ENCODE measurements at places on chromosomes 6 and 20.

DNA sequence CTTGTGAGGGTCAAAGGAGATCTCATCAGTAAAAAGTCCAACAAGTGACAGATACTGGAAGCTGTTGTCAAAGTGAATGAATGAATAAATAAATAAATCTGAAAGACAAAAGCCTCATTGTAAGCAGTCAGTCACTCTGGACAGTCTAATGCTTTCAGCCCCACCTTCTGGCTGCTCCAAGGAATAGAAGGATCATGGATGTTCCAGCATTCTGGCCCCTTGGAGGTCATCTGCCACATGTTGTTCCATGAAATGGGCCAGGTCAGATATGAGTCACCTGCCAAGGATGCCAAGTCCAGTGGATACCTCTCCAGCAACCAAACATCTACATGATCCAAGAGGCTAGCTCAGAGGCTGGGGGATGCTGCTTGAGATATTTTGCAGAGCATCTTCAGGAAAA, 185.6 kb downstream of the BMP7 start:
- no peak for DNase-seq

- DNase-seq = no peak
These were observed at the start of gene WFDC2 for GRCh38 chr20:45469336-45470261. TSS of gene WFDC2 (plus strand) at chr20:45469753. CDS start at chr20:45469782, 29 bp downstream.

DNA sequence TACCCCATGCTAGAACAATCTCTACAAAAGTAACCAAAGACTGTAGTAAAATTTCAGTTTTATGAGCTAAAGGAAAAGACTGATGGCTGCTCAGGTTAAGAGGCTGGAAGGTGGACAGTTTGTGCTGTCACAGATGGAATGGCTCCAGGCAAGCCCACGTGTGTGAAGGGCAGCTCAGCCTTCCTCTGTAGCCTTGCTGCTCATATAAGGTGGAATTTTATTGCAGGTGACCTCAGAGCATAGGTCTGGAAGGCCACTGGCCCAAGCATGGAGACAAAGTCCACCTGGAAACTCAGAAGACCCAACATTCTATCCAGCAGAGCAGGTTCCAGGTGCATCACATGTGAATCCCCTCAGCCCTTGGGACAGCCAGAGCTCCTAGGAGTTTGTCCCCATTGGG, 53.6 kb downstream of the KAT14 start:
- no peak for DNase-seq

DNA sequence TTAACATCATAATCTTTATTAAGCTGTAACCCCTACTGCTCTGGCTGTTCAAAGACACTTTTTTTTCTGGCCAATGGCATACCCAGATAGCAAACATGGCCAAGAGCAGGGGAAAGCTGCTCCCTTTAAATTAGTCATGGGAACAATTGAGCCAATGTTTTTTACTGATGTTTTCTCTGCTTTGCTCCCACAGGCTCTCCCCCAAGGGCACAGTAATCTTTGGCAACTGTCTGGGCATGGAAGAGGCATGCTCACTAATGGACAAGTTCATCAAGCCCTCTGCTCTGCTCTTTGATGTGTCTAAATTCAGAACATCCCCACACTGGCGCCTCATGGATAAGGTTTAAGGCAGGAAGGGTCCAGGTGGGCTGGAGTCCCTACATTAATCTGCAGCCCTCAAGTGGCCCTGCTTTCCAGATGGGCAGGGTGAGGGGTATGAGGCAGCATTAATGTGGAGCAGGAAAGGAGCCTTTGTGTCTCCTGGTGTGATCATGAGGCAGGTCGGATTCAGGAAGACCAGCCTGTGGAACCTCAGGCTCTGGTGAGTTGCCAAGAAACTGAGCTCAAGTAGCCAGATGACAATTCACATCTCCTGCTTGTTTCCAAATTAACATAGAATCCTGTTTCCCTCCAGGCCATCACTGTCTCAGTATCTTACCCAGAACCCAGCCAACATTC, 227.0 kb upstream of the CST7 start:
- no peak for DNase-seq

- DNase-seq = no peak
These were observed 139.4 kb downstream of the UST start for GRCh38 chr6:148885925-148886845.

DNA sequence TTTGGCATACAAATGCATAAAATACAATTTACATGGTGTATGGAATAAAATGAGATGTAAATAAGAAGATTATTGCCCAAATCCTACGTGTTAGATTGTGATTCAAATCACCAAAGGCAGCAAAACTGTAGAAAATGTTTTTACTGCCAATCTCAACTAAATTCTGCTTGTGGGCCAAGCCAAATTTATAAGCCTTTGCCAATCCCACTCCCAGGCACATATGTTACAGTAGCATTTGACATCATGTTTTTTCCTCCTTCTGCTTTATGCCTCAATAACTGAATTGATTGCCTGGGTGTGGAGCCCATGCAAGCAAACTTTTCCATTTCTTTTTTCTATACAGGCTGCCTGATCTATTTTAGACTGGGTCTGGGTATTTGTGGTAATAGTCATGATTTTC, 36.3 kb upstream of the LRRC1 start:
- DNase-seq = no peak

DNA sequence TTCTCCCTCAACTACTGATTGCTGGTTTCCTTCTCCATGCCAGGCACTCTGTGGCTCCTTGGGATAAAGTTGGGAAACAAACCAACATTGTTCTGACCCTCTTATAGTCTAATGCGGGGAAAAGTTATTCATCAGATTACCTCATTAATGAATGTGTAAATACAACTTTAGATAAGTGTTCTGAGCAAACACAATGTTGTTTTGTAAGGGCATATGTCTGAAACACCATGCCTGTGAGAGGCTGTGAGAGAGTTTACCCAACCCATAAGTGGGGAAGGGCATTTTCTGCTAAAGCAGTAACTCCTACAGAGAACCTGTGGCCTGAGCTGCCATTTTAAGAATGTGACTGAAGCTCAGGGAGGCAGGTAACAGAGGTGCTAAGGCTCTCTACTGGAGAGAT, 283.5 kb downstream of the KHDC1L start:
- DNase-seq = no peak

- no peak for DNase-seq
These were observed 50.0 kb upstream of the FOXO3 start for GRCh38 chr6:108510461-108511319.

GRCh38 chr6:109701774-109702173, 10.7 kb downstream of the FIG4 start:
- DNase-seq = no peak

DNA sequence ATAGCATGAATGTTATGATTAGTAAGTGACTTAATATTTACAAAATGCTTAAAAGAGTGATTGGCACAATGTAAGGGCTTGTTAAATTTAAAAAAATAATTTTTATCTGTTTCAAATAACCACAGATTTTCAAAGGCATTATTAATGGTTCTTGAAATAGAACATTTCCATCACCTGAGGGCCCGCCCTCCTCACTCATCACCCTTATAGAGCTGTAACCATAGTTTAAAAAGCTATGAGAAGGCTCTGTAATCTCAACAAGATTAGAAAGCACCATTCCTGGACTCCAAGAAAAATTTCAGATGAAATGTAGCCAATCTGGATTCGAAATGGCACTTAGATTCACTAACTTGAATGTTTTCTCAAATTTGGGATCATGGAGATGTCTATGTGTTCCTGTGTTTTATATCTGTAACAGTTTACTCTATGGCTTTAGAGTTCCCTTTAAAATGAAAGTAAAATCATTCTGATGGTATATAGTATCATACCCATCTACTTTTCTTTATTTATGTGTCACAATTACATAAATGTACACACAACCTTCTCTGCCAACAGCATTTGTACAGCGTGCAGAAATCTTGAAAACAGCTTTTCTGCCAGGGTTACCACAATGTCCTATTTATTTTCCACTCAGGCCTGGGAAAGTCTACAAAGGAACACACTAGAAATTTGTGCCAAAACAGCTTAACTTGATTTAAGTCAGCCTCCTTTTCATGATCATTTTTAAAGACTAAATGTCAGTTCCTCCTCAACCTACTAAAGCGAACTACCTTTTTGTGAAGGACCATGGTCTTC, 207.7 kb downstream of the TBX18 start:
- DNase-seq = no peak

DNA sequence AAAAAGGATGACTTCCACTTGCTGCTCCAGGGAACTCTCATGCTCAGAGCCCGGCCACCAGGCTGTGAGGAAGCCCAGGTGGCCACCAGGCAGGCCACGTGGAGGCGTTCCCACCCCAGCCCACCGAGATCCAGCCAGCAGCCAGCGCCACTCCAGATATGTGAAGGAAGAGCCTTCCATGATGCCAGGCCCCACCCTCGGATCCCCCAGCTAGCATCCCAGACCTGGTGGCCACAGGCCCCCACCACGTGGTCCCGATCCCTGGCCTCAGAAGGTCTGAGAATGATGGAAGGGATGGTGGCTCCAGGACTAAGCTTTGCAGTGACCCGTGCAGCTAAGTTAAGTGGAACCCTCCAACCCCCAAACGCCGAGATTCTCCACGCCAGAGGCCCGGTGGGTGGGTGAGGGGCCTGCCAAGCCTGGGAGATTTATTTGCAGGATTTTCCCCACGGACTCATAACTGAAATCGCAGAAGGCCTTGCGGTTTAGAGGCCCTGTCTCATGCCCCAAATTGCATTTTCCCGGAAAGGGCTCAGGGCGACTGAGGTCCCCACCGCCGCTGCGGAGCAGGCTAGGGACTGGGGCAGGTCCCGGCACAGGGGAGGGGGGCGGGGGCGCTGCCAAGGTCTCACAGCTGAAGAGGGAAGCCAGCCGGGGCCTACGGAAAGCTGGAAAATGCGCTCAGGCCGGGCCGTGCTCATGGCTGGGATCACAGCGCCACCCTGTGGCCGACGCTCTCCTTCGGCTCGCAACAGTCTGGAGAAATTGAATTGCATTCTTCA, 31.1 kb upstream of the CST7 start:
- DNase-seq = peak; percentile 56

- DNase-seq = no peak
These were observed 60.5 kb downstream of the RSPH3 start for GRCh38 chr6:158939255-158940159.

- no peak for DNase-seq
These were observed 132.3 kb downstream of the CARMIL1 start for GRCh38 chr6:25411316-25411950.

DNA sequence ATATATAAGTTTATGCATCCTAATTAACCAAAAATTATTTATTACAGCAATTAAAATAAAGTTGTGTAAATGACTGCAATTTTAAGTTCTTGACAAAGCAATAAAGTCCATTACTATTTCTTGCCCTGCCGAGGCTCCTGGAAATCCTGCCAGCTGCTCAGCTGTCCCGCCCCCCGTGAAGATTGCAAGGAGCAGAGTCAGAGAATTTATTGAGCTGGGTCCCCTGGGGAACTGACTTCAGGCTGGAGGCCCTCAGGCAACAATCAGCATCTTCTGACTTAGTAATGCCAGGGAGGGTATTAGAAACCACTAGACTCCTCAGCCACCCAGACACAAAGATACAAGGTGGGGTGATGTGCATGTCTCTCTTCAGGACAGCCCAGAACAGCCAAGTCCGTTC, 92.3 kb downstream of the EDN3 start:
- no peak for DNase-seq

- DNase-seq = no peak
These were observed 55.6 kb downstream of the ZNF292 start for GRCh38 chr6:87210979-87211378.

GRCh38 chr6:35786272-35786671, 5.5 kb downstream of the CLPSL1 start:
- no peak for DNase-seq

- DNase-seq = no peak
These were observed 332.6 kb upstream of the MANEA start for GRCh38 chr6:95244751-95245150.

- DNase-seq = no peak
These were observed 138.2 kb downstream of the UNC5CL start for GRCh38 chr6:40900791-40901190.

GRCh38 chr6:3731700-3732099, 19.8 kb downstream of the PXDC1 start:
- no peak for DNase-seq

DNA sequence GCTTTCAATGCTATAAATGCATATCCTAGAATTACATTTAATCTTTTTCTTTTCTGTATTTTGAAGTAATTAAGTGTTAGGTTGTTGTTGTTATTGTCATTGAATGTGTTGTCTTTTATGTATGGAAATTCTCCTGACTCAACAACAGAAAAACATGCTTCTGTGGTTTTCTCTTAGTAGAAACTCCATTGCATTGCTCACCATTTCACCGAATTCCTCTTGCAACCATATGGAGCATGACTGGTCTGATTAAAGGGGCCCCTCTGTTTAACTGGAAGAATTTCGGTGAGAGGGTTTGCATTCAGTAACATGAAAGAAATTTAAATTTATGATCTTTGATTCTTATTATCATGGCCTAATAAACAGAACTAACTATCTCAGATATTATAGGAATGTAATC, 454.3 kb upstream of the JARID2 start:
- DNase-seq = no peak

Data from thymus (tissue), 14 donors.